ENCODE measurements at places on chromosomes 6 and 20.
A peak's percentile ranks its signal among the peaks of the same experiment; 100 is the strongest.

DNA sequence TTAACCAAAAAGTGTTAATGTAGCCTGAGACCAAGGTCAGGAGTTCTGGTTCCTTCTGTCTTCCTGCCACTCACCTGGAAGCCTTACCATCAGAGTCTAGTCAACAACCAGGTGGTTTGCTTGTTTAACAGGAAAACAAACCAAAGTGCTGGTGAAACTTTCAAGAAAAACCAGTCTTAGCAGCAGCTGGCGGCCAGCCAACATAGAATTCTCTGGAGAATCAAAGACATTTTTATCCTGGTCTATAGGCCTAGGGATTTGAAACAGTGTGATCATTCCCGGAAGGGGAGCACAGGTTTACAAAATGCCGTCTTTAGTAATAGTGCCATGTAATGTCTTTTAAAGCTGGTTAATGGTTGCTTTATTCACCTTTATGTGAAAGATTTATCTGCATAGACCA, 146.6 kb upstream of the AKIRIN2 start:
- DNase-seq: no peak

DNA sequence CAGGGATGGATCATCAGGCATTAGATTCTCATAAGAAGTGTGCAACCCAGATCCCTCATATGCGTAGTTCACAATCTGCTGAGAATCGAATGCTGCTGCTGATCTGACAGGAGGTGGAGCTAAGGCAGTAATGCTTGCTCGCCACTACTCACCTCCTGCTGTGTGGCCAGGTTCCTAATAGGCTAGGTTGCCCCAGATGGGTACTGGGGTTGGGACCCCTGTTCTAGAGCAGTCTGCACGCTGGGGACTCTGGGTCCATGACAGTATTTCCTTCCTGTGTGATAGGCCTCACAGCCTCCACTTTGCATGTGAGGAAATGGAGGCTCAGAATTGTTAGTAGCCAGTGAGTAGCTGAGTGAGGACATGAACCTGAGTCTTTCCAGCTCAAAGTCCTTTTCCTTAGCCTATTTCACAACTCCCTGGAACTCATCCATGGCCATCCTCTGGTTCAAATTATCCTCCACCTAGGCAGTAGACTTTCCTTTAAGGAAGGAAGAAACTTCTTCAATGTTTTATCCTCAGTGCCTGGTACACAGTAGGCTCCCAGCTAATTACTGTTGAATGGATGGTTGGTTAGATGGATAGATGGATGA, 117.2 kb downstream of the SYCP2 start:
- DNase-seq: no peak

DNA sequence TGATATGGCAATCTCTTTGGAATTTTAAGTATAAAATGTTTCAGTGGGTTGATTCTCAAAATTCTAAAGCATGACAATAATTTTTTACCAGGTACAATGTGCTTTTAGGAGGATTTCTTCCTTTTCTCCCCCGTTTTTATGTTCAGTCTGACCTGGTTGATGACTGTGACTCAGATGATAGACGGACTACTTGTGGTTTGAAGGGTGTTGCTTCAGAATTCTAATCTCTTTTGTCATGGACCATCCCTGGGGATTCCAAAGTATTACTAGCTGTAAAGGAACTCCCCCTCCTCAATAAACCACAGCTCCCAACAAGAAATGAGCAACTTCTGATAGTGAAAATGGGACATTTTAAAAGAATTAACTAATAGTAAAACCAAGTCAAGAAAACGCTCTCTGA, 34.9 kb upstream of the TNFAIP3 start:
- peak; percentile 95 for DNase-seq

DNA sequence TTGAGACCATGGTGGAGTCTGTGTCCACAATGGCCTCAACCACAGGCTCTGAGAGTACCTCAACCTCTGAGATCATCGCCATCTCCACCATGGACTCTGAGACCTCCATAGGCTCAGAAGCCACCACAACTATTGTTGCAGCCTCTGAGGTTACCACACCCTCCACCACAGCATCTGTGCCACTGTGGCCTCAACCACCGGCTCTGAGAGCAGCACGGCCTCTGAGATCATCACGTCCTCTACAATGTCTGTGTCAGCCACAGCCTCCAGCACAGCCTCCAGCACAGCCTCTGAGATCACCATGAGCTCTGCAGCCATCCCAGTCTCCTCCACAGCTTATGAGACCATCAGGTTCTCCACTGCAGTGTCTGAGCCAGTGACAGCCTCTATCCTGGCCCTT, 19.4 kb upstream of the MUC21 start:
- DNase-seq: no peak

DNA sequence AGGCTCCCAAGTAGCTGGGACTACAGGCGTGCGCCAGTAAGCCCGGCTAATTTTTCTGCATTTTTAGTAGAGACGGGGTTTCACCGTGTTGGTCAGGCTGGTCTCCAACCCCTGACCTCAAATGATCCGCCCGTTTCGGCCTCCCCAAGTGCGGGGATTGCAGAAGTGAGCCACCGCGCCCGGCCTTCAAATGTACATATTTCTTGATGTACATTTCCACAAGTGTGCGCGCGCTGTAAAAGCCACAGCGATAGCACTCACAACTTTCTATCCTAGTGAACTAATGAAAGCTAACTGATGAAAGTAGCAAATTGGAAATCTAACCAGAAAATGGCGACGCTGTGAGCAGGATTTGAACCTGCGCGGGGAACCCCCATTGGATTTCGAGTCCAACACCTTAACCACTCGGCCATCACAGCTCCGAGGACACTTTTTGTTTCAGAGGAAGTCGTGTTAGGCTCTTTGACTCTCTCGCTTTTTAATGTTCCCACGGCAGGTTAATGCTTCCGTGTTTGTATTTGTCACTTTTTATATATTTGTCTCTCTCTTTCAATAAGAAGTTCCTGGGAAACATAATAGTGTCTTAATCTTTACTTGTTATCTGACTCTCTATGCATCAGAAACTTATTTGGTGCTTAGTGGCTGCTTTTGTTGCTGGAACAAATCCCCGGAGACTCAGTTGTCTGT, 199.4 kb upstream of the ZNF184 start:
- no peak for DNase-seq

DNA sequence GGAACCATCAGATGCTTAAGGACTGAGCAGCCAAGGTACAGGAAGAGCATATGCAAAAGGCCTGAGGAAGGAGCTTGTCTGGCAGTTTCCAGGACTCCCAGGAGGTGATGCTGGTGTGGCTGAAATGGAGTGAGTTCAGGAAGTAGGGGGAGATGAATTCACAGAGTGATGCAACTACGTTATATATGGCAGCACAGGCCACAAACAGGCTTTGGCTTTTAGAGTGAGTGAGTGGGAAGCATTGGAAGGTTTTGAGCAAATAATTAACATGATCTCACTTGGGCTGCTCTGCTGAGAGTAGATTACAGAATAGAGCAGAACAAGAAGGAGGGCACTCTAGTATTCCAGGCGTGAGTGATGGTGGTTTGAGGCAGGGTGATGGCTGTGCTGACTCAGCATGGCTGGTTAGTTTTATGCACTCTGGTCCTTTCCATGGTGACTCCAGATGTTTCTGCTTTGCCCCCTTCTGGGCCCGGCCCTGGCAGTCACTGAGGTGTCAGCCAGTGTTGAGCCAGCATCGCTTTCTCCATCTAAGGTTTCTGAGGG, 6.5 kb downstream of the BTN2A2 start:
- DNase-seq: no peak

DNA sequence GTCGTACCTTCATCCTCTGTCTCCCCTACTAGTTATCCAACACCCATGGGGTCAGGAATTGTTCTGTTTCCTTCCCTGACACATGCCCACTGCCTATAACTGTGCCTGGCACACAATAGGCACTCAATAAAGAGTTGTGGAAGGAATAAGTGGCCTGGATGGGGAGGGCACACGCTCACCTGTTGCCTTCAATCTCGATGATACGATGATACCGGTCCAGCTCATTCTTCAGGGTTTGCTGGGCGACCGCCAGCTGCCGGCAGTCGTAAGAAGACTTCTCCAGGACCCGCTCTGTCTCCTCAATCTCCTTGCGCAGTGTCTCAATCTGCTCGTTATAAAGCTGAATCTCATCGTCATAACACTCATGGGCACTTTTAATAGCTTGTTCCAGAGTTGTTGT, 32.5 kb downstream of the BFSP1 start:
- DNase-seq: no peak

DNA sequence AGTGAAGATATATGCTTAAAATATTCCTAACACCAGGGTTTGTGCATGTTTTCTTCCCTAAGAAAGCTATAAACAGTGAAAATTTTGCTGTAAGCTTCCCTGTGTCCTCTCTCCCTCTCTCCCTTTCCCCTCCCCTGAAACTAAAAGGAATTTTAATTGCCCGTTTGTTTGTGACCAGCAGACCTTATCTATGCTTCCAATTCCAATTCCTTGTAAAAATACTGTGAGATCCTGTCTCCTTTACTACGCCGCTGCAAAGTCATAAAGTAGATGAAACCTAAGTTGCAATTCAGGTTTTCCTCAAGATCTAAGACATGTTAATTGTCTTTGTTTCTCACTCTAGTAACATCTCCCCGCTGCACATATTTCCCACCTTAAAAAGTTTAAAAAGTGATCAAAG, 82.3 kb downstream of the DNAH8 start:
- no peak for DNase-seq

- no peak for DNase-seq
Measured at GRCh38 chr6:167302074-167302473, 11.0 kb downstream of the UNC93A start.

GRCh38 chr6:117508450-117508971, 26.0 kb downstream of the DCBLD1 start:
- DNase-seq: no peak

- DNase-seq: no peak
Measured at GRCh38 chr6:90715093-90715655, 128.3 kb upstream of the MAP3K7 start.

- no peak for DNase-seq
Measured at GRCh38 chr20:6702144-6702543, 65.3 kb upstream of the BMP2 start.

DNA sequence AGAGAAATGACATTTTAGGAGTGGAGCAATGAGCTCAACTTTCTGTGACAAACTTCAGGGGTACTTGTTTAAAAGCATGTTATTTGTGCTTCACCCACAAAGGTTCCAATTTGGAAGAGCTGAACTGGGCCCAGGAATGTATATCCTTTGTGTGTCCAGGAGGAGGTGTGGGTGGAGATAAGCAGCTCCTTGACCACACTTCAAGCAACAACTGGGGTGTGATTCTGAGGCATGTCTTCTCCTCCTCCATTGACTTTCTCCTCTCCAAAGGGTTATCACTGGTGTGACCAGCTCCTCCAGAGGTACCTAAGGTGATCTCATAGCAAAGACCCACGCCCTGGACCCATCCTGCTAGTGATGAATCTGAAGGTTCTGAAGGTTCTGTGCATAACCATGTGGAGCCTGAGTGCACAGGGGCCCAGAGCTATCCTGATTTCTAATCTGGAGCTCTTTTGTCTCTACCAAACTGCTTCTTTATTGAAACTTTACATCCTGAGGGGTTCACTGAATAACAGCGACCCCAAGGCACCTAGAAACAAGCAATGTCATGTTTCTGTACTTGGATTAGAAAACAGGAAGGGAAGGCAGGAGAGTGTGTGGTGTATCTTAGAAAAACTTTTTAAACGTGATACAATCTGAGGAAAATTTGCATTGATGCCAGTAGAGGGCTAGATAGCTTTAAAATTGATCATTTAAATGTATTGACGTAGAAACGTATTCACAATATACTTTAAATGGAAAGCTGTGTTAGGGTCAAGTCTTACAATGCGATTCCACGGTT, 60.9 kb upstream of the CD93 start:
- no peak for DNase-seq

- no peak for DNase-seq
Measured at GRCh38 chr6:71545905-71546304, 257.3 kb downstream of the OGFRL1 start.

DNA sequence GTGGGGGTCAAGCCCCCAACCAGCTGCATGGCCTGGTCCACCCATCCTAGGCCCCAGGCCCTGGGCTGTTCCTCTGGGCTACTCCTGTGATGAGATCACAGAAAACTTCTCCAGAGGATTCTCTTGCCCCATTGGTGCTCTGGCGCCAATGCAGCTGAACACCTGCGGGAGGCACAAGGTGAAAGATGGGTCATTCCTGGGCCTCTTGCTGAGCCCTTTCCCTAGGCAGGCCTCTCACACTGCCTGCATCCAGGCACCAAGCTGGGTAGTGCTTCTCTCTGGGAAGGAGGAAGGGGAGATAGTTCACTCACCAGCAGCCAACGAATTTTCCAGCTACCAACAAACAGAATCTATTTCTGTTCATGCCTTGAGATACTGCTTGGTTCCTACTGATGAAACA, 142.1 kb downstream of the PXDC1 start:
- DNase-seq: no peak

GRCh38 chr20:18421608-18422007, 45.2 kb downstream of the DZANK1 start:
- DNase-seq: no peak

DNA sequence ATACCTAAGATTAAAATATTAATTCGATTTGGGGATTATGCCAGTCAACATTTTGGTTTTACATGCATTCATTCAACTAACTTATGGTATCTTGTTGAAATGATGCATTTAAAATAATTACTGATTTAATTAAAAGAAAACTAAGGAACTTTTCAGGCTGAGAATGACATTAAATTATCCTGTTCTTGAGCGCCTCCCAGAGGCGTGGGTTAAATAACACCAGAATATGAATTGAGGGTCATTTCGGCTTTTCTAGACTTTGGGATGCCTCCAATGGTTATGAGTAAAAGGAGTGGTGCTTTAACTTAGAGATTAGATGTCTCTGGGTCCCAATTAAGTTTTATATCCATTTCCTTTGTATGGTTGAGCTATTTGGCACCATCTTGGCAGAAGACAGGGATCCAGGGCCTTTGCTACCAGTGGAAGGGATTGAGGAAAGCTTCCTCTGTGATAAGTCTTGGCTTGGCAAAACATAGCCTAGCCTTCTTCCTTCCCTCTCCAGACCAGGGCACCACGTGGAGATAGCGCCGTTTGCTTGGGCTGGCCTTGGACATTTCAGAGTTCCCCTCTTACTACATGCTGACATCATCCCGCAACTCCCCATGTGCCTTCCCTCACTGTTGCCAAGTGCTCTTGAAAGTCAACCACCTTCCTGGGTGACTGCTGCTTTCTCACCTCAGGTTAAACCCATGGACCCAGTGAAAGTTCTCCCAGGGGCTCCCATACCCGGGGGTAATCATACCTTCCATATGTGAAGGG, 28.7 kb downstream of the GNAS start:
- DNase-seq: no peak

- DNase-seq: no peak
Measured at GRCh38 chr20:59661153-59661552, 56.8 kb downstream of the PHACTR3 start.

DNA sequence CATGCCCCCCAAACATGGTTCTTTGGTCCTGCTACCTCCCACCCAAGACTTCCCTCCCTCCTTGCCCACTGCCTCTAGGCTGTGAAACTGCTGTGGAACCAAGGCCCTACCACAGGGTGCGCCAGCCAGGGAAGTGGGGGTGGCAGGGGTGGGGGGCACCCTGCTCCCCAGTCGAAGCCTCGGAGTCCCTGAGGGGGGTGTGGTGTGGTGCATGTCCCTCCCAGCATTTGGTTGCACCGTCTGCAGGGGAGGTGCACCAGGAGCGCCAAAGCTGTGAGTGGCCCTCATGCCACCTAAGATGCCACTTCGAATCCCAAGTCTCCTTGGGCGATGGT, 1.8 kb downstream of the RGS19 start:
- no peak for DNase-seq

Measured in skeletal muscle cell (primary cell).